ENCODE measurements at places on chromosomes 12 and 14. TPM values are rescaled to one million over a fixed set of nuclear protein-coding genes. Genes with fewer than 3 reads are reported as not detected.

GRCh38 chr12:121930862-121931261, 12.5 kb downstream of the CFAP251 start:
- H3K4me3 ChIP-seq, result no peak overlapping the region
- H3K4me1 ChIP-seq, result peaks cover 17% of the 10 kb centered on the region
- no peaks in the 10 kb centered on the region for H3K27me3 ChIP-seq
- no peak for DNase-seq

GRCh38 chr14:104680806-104681688, 8.4 kb upstream of the INF2 start:
- H3K4me3 ChIP-seq, result peak overlapping the region; percentile 18
- H3K27me3 ChIP-seq, result no peaks in the 10 kb centered on the region
- peak; percentile 63 for DNase-seq

- no peak overlapping the region for H3K4me3 ChIP-seq
- no peaks in the 10 kb centered on the region for H3K36me3 ChIP-seq
- H3K27me3 ChIP-seq, result no peaks in the 10 kb centered on the region
- H3K27ac ChIP-seq, result no peak overlapping the region
- H3K4me1 ChIP-seq, result no peaks in the 10 kb centered on the region
These were observed 24.6 kb upstream of the LTBP2 start for GRCh38 chr14:74636424-74637177.

DNA sequence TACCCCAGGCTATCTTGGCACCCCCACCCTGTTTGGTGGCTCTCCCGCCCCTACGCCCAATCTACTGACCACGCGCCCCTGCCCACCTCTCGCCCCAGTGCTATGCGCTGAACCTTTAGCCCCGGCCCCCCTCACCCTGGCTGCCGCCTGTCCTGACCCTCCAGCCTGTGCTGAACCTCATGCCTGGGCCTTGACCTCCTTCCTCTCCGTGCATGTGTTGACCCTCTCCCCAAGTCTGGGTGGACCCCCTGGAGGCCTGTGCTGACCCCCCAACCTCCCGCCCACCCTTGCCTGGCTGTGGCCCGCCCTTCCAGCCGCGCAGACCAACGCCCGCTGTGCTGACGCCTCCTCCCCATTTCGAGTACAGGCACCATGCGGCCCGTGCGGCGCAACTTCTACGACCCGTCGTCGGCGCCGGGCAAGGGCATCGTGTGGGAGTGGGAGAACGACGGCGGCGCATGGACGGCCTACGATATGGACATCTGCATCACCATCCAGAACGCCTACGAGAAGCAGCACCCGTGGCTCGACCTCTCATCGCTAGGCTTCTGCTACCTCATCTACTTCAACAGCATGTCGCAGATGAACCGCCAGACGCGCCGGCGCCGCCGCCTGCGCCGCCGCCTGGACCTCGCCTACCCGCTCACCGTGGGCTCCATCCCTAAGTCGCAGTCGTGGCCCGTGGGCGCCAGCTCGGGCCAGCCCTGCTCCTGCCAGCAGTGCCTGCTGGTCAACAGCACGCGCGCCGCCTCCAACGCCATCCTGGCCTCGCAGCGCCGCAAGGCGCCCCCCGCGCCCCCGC, 20.7 kb downstream of the DTX1 start:
- H3K4me1 ChIP-seq, result no peaks in the 10 kb centered on the region
- peaks cover 25% of the 10 kb centered on the region for H3K27me3 ChIP-seq
- no peak overlapping the region for H3K27ac ChIP-seq

- no peaks in the 10 kb centered on the region for H3K36me3 ChIP-seq
- no peaks in the 10 kb centered on the region for H3K4me1 ChIP-seq
- no peak overlapping the region for H3K4me3 ChIP-seq
- H3K27ac ChIP-seq, result no peak overlapping the region
- no peak for DNase-seq
These were observed 56.3 kb downstream of the KCNH5 start for GRCh38 chr14:62988967-62989366.

DNA sequence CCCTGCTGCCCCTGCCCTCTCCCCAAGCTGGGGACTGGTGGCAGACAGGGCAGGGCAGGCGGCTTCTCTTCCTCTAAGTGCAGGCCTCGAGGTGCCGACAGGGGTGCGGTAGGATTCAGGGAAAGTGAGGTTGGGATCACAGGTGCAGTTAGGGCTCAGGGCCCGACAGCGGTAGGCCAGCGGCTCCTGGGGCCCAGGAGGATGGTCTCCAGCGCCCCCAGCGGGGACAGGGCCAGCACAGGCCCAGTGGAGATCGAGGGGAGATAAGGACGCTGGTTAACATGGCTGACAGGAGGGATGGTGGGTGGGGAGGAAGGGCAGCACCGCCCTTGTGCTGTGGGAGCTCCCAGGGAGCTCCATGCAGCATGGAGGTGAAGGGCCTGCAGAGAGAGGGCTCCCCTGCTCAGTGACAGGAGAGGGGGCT, 935 bp upstream of the CRIP1 start:
- H3K27me3 ChIP-seq, result peaks cover 2% of the 10 kb centered on the region
- H3K4me3 ChIP-seq, result no peak overlapping the region
- DNase-seq, result peak; percentile 48
- no peaks in the 10 kb centered on the region for H3K36me3 ChIP-seq
- peaks cover 75% of the 10 kb centered on the region for H3K4me1 ChIP-seq
- H3K27ac ChIP-seq, result no peak overlapping the region

GRCh38 chr14:91337699-91338335, 79.8 kb downstream of the CCDC88C start:
- H3K4me1 ChIP-seq, result peaks cover 10% of the 10 kb centered on the region
- no peaks in the 10 kb centered on the region for H3K27me3 ChIP-seq
- no peak overlapping the region for H3K27ac ChIP-seq
- peaks cover 100% of the 10 kb centered on the region for H3K36me3 ChIP-seq
- DNase-seq, result no peak

SLCO1B1 gene
- polyA plus RNA-seq, result not detected

PTCSC3 gene
- polyA plus RNA-seq, result not detected

SLC22A17 gene
- not detected for polyA plus RNA-seq

PMCH gene
- not detected for polyA plus RNA-seq
